ENCODE measurements at places on chromosomes 4 and X.

DNA sequence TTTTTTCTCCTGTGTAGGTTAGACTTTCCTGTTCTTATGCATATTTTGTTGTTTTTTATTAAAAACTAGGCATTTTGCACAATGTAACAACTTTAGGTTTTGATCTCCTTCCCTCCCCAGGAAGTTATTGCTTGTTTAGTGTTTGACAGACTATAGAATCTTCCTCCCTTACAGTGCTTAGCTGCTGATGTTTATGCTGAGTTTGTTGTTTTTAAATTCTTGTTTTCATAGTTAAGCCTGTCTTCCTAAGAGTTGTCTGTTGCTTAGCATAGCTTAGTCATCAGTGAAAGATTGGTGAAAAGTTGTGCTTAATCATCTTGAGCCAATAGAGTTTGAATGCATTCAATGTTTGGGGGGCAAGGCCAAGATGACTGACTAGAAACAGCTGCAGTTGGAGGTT is 157.5 kb downstream of the NKX6-1 start:
- DNase-seq, result no peak

GRCh38 chrX:125289920-125290319 is 29.8 kb upstream of the TEX13C start:
- no peak for DNase-seq

- DNase-seq, result no peak
Measured at GRCh38 chr4:147824316-147824715, 92.4 kb downstream of the ARHGAP10 start.

DNA sequence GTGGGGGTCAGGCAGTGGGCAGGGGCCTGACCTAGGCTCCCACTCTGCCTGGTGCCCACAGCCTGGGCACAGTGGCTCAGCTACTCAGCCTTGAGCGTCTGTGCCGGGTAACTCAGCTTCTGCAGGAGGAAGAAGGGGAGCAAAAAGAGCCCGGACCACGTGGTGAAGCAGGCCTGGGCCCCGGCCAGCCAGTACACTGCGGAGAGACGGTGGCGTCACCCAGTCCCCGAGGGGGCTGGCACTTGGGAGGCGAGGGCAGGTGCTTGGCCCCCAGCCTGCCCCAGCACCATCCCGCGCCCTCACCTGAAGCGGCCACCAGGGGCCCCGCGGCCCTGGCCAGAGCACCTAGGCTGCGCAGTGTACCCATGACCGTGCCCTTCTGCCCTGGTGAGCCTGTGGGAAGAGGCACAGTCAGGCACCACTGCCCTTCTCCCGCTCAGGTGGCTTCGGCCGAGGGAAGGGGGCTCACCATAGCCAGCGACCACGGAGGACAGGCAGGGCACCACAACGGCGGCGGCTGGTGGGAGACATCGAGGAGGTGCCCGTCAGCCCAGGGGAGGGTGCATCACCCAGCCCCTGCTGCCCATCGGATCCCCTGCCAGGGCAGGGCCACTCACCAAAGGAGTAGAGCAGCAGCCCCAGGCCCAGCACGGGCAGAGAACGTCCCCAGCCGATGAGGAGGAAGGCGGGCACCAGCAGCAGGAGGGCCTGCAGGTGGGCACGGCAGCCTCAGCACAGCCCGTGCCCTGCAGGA is 32.3 kb downstream of the NOP14 start:
- no peak for DNase-seq

DNA sequence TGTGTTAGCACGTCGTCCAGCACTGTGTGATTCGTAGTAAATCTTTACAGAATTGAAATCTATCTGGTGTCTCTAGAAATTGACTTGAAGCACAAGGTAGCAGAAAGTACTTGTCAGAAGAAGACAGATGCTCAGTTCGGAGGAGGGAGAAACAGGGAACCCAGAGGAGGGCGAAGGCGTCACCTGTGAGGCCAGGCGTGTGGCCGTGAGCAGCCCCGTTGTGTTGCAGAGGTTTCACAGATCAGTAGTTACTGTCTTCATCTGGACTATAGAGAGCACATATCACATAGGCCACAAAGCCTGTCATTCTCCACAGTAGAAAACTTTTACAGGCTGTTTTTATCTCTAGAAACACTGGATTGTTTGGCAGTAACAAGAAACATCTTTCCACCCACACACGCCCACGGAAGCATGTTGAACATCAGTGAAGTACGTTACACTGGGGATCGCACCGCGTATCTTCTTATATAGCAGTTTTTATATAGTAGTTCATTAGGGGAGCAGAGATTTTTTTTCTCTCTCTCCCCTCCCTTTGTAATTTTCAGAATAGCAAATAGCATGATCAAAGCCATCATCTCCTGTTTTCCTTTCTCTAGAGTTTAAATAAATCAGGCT is 48.1 kb upstream of the TLR3 start:
- DNase-seq, result no peak

DNA sequence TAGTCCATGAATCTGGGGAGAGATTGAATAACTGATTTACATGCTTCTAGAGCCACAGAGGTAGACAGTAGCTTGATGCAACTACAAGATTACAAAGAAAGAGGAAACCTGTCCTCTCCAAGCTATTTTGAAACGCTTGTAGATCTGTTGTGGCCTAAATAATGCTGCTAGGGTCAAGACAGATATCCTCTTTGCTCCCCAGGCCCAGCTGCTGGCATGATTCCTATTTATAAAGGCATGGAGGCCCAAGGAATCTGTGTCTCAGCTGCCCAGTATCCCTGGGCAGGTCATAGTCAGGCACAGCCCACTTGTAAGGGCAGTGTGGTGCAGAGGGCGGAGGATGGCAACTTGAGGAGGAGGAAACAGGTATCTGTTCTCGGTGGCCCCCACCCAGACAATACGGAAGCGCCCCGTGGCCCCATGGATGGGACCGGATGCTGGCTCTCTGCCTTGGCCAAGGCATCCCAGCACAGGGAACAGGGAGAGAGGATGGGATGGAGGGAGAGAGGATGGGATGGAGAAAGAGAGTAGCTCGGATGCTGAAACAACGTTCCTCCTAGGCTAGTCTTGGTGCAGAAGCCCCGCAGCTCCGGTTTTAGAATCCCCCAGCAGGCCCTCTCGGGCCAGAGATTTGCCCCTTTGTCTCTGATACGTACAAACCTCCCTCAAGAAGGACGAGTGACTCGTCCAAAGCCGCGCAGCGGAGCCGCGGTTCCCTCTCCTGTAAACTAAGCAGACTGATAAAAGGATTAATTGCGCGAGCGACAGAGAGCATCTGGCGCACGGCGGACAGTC is 767 bp upstream of the SMIM20 start:
- no peak for DNase-seq

GRCh38 chr4:100907465-100908454 is 389.9 kb upstream of the EMCN start:
- DNase-seq, result no peak

GRCh38 chr4:147219145-147219544 is 261.8 kb upstream of the EDNRA start:
- DNase-seq, result no peak

GRCh38 chr4:143514497-143514896 is 995 bp downstream of the SMARCA5 start:
- DNase-seq, result peak; percentile 2

- DNase-seq, result no peak
Measured at GRCh38 chr4:56976837-56977320, 527 bp downstream of the NOA1 start.

DNA sequence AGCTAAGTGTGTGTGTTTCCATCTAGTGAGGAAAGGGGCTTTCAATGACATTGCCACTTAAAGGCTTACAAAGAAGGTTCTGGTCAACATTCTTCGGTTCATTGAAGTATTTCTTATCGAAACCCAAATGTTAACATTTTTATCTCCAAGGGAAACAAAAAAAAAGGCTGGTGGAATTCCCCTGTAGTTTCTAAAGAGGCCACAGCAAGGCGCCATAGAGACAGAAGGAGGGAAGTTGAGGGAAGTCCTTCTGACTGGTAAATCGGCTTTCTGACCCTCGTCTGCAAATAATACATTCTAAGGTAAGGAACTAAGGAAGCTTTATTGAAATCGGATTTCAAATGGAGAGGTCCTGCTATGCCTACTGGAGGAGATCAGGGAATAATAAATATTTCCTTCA is 1.7 kb upstream of the ZFP42 start:
- no peak for DNase-seq

- DNase-seq, result no peak
Measured at GRCh38 chrX:125150231-125150630, 169.4 kb upstream of the TEX13C start.

DNA sequence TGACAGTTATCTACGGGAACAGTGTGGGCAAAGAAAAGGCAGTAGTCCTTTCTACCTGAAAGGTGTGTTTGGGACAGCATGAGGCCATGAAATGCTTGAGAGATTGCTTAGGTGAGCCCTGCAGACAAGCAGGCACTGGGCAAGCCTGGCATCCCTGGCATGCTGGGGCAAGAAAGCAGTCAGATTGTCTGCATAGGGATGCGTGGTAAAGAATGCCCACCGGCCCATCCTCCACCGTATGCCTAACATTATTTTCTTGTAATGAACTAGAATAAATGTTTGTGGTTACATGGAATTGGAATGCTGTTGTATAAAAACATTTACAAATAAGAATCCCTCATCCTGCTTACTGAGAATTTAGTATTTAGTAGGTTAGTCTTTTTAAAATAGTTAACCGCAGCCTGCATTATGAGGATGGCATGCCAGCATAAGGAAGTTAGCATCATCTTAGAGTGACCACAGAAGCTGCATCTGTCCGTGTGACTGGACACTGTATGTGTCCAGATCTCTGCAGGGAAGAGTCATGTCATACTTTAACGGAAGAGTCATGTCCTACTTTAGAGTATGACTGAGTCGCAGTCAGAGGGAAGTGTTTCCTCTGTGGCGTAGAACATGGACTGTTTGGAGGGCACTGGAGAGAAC is 18.9 kb downstream of the ZBTB49 start:
- DNase-seq, result no peak

DNA sequence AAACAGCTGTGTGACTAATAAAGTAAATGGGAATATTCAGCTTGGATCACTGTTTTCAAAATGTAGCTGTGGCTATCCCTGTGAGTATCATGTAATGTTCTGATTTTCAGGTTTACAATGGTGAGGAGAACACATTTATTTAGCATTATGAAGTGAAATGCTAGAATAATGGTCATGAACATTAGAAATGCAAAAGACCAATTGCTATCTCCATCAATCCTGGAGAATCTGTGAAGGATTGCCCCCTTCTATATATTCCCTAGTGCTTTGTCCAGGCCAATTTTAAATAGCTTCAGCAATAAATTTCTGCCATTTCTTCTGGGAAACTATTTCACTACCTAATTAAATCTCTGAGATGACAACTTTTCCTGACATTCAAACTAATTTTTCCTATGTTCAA is 1399.1 kb downstream of the PCDH19 start:
- DNase-seq, result no peak

- DNase-seq, result no peak
Measured at GRCh38 chr4:125331116-125331515, 16.4 kb downstream of the FAT4 start.

DNA sequence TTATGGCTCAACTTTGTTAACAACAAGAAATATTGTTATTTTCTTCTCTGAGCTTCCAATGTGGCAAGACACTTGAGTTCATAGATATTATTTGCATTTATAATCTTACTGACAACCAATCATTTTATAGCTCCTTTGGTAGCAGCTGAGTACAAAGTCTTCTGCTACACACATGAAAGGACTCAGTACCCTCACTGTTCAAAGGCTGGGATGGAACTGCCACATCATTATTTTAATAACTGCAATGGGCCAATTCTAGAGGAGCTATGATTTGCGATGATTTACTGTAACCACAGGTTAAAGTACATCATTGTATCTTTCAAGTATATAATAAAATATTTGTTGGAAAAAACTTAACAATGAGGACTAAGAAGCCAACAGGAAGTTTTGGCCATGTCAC is 10.9 kb downstream of the MTTP start:
- DNase-seq, result no peak

DNA sequence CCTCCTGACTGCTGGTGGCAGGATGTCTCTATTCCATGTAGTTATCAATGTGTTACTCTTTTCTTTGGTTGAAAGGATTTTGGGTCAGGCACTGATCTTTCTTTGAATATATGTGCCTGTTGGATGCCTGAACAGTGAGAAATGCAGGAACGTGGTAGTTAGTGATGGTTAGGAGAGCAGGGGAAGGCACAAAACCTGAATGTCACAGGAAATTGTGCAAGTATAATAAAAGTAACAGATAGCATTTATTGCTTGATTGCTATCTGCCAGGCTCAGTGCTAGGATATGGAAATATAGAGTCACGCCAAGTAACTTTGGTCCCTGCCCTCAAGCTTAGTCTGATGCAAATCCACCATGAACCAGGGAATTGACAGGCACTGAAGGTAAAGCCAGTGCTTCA is 219.8 kb upstream of the FAT1 start:
- DNase-seq, result no peak

DNA sequence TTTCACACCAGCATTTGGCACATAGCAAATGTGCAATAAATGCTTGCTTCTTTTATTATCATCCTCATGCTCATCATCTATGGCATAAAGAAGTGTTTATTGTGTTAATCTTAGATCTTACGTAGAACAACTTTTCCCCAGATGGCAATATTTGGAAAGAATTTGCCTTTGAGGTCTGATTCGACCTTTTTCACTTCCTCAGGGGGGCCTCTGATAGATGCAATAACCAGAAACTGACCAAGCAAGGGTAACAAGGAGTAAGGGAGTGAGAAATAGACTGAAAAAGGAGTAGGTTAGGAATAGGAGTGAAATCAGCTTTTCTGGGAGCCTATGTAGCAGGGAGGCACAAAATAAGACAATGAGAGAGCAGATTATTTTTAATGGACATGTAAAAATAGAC is 70.2 kb downstream of the RRAGB start:
- DNase-seq, result no peak

DNA sequence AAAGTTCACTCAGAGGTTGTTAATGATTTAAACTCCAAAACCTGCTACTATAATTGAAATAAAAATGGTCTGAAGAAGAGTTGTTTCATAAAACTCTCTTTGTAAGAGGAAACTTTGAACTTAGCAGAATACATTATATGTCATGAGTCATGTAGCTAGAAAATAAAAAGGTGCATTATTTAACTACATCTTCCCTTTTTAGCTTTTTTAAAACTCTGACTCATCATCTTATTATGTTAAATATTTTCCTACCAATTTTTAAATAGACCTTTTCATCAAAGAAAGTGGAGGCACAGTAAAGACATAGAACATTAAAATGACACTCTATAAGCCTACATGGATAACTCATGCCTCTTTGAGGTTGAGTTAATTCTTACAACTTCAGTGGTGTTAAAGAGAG is 1.2 kb upstream of the ZNF827 start:
- no peak for DNase-seq

DNA sequence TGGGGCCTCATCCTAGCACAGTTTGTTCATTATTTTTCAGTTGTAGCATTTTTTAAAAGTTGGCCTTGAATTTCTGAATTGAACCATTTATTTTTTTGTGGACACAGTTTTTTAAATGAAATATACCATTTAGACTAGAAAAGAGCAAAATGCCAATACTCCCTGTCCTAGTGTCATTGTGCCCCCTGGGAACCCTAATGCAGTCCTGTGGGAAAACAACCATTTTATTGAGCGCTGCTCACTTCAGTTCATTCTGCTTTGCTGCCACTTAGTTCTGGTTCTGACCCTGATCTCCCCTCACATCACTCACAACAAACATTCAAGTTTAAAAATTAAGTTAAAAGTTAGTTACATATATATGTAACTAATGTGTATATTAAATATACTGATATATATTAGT is 5.4 kb downstream of the NFKB1 start:
- no peak for DNase-seq
